Right renal cortex interstitium (tissue), 3 donors: ENCODE measurements at places on chromosomes 7 and 10. TPM values are rescaled to one million over a fixed set of nuclear protein-coding genes. Genes with fewer than 3 reads are reported as not detected.

ATP6V0A4 gene
- 81.4 TPM for polyA plus RNA-seq

ITGB8 gene
- polyA plus RNA-seq: 40.6 TPM

OR2A12 gene
- polyA plus RNA-seq: not detected

SPDYE8 gene
- 0.33 TPM for polyA plus RNA-seq

GOLGA7B gene
- 0.50 TPM for polyA plus RNA-seq

FAM241B gene
- polyA plus RNA-seq: 9.2 TPM

EPC1 gene
- polyA plus RNA-seq: 79.2 TPM

STEAP2 gene
- polyA plus RNA-seq: 9.3 TPM

PARG gene
- polyA plus RNA-seq: 38.5 TPM

NEUROG3 gene
- polyA plus RNA-seq: not detected

KCNK18 gene
- polyA plus RNA-seq: not detected

CNTNAP2 gene
- 21.2 TPM for polyA plus RNA-seq

SLIT1 gene
- 5.6 TPM for polyA plus RNA-seq

ARL4A gene
- polyA plus RNA-seq: 38.9 TPM

CCDC172 gene
- polyA plus RNA-seq: not detected

STEAP1 gene
- 10.7 TPM for polyA plus RNA-seq

ACSL5 gene
- polyA plus RNA-seq: 3.7 TPM

LEP gene
- polyA plus RNA-seq: 0.42 TPM
